ENCODE measurements at places on chromosomes 4 and X. TPM values are rescaled to one million over a fixed set of nuclear protein-coding genes. Genes with fewer than 3 reads are reported as not detected.

DNA sequence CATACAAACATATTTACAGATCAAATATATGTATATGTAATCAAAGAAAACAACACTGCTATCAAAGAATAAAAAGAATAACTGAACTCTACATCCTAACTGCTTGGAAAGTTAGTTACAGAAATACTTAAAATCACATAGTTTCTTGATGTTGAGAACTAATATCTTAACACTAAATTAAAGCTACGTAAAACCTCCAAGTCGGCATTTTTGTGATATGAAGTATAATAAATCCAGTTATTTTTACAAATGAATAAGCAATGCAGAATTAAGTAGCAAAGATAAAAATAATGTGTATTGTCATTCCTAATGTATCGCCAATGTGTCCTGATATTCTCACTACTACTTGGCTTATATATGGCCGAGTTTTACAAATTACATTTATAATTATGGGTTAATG, 68.4 kb downstream of the JADE1 start:
- no peak for DNase-seq

DNA sequence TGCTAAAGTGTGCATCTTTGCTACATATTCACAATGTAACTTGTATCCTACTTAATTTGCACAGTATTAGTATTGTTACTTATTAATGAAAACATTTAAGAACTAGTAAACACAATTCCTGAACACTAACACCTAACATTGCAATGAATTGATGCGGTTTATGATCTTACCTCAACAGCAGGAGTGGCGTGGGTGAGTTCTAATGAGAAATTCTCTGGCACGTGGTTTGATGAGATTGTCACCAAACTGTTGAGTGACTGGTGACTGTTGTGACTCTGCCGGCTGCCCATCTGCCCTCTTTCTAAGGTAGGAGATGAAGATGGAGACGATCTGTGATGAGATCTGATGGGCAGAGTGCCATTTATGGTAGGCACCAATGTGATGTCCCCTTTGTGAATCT, 2.9 kb downstream of the PCDH18 start:
- no peak for DNase-seq

The IL2 gene
- total RNA-seq: not detected

DNA sequence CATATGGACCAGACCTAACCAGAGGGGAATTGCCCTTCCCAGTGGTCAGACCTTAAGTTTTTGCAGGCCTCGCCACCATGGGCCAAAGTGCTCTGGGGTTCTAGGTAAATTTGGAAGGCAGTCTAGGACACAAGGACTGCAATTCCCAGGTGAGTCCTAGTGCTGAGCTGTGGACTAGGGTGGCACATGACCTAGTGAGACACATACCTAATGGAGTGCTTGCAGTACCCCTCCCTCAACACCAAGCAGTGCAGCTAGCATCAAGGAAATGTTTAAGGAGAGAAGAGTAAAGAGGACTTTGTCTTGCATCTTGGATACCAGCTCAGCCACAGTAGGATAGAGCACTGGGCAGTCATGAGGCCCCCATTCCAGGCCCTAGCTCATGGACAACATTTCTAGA, 60.8 kb downstream of the BRCC3 start:
- DNase-seq: no peak

The CENPVL2 gene
- not detected for total RNA-seq

DNA sequence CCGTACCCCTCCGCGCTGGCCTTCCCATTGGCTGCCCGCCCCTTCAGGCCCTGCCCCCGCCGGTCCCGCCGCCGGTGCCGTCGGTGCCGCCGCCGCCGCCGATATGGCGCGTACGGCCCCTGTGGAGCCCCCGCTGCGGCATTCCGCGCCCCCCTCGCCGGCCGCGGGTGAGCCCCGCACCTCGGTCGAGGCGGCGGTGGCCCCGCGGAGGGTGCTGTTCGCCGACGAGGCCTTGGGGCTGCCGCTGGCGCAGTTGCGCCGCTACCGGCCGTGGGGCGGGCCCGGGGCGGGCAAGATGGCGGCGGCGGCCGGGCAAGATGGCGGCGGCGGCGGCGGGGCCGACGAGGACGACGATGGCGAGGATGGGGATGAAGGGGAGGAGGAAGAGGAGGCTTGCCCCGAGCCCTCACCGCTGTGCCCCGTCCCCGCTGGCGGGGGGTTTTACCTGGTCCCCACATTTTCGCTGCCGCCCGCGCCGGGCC, at the start of gene PPP1R3F:
PPP1R3F (plus strand) TSS at position 27 of the 482 bp plus-strand sequence; CDS start at position 104, 77 bp downstream.
- no peak for DNase-seq

DNA sequence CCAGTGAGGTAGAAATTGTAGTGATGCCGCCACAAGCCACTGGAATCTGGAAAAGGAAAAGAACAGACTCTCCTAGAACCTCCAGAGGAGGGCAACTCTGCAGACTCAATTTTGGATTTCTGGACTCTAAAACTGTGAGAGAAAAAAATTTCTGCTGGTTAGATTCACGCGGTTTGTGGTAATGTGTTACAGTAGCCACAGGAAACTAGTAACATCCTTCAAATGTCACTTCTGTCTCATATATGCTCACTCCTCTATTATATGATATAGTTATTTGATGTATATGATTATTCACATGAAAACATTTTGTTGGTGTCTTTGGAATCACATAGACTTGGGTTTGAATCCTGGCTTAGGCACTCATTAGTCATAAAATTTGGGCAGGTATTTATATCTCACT, 18.8 kb downstream of the LDOC1 start:
- DNase-seq: no peak

The SMARCA1 gene
- 18.3 TPM for total RNA-seq

The TRMT44 gene
- total RNA-seq: 9.9 TPM

The RRH gene
- total RNA-seq: not detected

DNA sequence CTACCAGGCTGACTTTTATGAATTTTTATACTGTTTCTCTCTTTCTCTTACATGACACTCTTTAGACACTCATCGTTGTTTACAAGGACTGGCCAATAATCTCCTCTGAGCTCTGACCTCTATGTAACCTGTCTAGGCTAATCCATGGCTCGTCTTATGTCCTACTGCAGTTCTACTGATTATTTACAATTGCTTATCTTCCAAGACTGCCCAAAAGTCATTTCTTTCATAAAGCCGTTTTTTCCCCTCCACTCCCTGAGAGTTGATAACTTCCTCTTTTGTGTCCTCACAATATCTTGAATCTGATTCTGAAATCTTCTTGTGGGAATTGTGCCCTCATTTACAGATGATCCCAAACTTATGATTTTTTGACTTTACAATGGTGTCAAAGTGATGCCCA, 18.3 kb upstream of the SNCA start:
- no peak for DNase-seq
